NCI-H526 treated with DMSO at 0.1 percent for 48 hours (cell line): ENCODE measurements at places on chromosomes 16 and 17.

DNA sequence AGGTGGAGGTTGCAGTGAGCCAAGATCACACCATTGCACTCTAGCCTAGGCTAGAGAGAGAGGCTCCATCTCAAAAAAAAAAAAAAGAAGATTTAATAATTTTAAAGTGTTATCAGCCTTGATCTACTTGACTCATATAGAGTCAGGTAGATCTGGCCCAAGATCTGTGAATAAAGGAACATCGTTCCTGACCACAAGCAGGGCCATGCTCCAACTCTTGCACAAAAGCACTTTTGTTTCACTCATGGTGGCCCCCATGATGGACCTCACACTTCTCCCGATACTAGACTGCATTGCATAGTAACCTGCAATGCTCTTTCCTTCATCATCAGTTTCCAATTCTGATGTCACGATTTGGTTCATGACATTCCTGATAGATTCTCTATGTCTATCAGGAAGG lies 5.2 kb upstream of the MYH11 start:
- no peak for DNase-seq

GRCh38 chr17:2089021-2089422 lies 34.1 kb downstream of the HIC1 start:
- DNase-seq, result no peak

DNA sequence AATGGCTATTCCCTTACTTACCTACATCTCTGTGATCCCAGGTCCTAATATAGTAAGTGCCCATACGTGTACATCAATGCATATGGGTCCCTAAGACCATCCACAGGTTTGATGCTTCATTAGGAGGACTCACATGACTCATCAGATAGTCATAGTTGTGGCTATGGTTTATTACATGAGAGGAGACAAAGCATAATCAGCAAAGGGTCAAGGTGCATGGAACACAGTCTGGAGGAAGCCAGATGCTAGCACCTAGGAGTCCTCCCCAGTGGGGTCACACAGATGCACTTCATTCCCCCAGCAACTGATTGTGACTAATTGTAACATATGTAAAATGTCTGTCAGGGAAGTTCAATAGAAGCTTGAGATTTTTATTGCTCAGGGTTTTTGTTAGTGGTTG lies 42.8 kb downstream of the PHKB start:
- DNase-seq, result no peak

- no peak for DNase-seq
These were observed 5.3 kb upstream of the CAVIN1 start for GRCh38 chr17:42428141-42428944.

GRCh38 chr16:85903559-85903958 lies 4.6 kb downstream of the IRF8 start:
- no peak for DNase-seq

DNA sequence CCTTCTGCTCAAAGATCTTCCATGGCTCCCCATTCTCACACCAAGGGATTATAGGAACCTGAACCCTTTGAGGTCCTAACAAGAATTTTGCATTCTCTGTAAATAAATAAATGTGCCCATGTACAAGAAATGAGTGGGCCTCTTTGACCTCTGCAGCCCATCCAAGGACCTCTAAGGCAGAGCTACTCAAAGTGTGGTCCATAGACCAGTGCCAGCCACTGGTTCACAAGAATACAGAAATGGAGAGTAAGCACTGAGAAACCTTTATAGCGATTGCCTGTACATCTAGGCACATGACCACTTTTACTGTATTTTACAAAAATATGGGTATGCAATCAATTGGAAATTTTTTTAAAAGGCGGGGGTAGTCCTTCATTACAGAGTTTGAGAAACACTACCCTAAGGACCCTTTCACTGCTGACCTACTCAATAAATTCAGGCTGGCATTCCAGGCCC lies 7.8 kb upstream of the SRCIN1 start:
- no peak for DNase-seq

DNA sequence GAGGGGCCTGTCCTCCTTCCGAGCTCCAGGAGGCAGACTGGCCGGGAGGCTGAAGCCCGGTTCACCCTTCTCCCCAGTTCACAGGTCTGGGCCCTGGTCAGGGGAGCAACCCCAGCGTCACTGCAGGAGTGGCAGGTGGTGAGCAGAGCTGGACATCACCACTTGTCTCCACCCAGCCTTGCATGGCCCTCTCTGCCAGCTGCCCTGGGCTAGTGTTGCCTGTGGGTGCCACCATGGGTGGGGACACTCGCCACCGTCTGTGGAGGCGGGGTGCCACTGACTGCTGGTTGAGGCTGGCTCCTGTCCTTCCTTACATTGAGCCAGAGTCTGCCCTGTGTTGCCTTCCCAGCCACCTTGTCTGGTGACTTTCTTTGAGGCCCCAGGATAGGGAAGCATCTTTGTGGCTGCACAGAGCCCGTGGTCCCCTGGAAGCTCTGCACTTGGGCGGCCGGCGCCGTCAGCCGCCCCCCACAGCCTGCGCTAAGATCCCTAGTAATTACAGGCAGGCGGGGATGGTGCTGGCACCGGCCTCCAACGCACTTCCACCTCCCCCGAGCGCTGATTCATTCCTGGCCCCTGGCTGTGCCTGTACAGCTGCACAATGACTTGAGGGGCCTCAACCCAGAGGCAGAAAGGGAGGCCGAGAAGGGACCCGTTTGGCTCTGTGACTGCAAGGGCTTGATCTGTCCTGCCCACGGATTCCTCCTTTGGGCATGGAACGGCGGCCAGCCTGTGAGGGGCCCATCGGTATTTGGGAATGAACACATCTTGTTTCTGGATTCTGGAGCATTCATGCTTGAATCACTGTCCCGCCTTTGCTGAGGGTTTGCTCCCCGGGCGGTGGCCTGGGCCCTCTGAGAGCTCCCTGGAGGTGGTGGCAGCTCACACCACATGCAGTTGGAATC lies 5.2 kb downstream of the BAIAP2 start:
- no peak for DNase-seq

DNA sequence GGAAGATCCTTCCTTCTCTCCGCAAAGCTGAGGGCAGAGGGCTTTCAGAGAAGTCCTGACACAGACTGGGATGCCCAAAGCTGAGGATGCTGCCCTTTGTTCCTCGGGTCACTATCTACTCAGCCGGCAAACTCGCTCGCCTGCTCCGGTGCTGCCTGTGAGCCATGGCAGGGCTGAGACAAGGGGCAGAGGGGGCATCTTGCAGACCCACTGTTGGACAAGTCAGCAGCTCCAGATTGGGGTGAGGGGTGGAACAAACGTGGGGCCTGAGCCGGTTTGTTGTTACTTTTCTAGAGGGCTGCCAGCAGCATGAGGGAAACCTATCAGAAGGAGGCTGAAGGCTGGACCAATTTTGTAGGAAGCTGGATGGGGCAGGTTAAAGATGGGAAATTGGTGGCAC lies 47.1 kb upstream of the PIK3R6 start:
- DNase-seq, result no peak

DNA sequence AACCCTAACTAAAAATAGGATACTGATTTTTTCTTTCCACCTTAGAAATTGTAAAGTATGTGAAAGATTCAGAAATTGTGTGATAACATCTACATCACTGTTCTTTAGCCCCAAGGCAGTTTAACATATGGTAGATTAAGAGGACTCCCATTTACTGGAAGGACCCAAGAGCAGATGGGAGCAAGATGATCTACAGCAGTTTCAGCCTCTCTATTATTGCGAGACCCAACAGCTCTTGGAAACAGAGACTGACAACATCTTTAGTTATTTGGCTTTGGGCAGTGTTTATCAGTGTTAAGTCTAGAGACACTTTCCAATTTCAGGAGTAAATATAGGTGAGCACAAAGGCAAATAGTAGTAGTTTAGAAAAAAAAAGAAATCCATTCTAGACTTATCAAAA lies 124.9 kb upstream of the CORO6 start:
- no peak for DNase-seq

GRCh38 chr16:4309833-4310266 lies 6.0 kb upstream of the GLIS2 start:
- peak; percentile 3 for DNase-seq

- DNase-seq, result no peak
These were observed 276.1 kb downstream of the SNX29 start for GRCh38 chr16:12252616-12253015.

DNA sequence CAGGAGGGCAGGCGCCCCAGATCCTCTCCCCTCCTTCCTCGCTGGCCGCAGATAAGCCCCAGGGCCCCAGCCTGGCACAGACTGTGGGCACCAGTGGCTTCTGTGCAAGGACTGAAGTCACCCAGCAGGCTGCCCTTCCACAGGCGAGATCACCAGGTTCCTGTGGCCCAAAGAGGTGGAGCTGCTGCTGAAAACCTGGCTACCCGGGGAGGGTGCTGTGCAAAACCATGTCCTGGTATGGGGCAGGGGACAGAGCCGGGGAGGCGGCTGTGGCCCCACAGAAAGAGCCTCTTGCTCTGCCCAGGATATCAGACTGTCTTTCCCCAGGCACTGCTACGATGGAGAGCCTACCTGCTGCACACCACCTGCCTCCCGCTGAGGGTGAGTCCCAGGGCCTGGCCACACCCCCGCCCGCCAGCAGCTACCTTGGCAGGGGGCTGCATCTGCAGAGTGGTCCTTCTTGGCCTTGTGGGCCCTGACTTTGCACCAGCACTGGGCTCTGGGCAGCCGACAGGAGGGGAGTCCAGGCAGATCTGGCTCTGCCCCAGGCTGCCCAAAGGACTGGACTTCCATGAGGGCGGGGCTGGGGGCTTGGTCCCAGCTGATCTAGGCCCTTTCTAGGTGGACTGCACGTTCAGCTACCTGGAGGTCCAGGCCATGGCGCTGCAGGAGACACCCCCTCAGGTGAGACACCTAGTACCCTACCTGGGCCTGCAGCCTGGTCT lies 615 bp downstream of the CARMIL2 start:
- no peak for DNase-seq

- DNase-seq, result peak; percentile 47
These were observed 916 bp downstream of the PAGR1 start for GRCh38 chr16:29816694-29817441.

DNA sequence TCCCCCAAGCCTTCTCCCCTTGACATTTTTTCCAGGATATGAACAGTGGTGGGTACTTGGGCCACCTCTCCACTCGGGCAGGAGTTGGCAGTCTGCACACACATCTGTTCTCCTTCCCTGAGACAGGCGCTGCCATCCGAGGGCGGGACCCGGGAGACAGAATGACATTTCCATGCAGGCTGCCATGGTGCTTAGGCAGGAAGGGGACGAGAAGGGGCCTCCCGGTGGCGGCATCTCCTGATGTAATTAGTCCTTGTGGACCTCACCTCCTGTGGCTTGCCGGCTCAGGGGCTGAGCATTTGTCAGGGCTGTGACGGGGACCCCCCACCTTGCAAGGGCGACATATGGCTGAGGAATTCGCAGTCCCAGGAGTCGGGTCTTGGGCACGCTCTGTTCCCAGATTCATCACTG lies 197.2 kb downstream of the FOXL1 start:
- DNase-seq, result no peak

- no peak for DNase-seq
These were observed 5.6 kb downstream of the KIAA0513 start for GRCh38 chr16:85033171-85033570.

GRCh38 chr17:79136596-79136995 lies 62.0 kb downstream of the ENGASE start:
- no peak for DNase-seq

DNA sequence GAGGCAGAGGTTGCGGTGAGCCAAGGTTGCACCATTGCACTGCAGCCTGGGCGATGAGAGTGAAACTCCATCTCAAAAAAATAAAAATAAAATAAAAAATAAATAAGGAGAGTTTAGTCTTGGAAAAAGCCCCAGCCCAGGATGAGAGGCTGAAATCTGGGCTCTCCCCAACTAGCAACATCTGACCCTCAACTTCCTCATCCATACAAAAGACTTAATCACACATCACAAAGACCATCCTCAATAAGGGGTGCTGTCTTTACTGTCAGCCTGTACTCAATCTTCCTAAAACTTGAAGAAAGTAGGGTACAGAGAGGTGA lies 11.4 kb upstream of the SLC4A1 start:
- DNase-seq, result no peak

DNA sequence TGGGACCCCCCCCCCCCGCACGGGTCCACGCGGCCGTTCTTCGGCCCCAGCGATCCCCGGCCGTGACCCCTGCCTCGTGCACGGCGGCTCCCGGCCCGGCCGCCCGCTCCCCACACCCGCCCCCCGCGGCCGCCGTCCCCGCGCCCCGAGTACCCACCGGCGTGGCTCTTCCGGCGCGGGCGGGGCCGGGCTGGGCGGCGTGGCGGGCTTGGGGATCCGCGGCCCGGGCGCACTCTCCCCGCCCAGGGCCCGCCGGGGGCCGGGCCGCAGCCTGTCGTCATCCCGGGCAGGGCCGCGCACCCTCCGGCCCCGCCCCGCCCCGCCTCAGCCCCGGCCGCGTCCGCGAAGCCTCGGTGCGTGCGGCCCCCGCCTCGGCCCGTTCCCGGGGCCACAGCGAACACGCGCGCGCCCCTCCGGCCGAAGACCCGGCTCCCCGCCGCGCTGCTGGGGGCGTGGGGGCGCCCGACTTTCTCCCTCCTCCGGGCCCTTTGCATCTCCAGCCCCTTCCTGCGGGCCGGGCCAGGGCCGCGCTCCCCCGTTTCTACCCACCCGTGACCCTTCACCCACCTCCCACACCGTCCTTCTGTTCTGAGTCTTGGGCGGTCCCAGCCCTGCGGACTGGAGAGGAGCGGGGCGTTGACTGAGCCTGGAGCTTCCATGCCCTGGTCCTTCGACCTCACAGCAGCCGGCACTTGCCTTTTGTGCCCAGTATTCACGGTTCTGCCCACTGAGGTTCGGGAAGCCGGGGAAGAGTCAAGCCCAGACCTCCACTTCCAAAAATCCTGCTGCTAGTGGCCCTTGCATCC lies 840 bp downstream of the MYO1C start:
- no peak for DNase-seq

GRCh38 chr17:38428112-38428642 lies at the start of gene ARHGAP23:
Gene ARHGAP23, plus strand, starts transcription at chr17:38428464. Its CDS starts 22 bp downstream, at chr17:38428486.
- DNase-seq, result no peak

- no peak for DNase-seq
These were observed 385.1 kb upstream of the MAF start for GRCh38 chr16:79985606-79986005.

DNA sequence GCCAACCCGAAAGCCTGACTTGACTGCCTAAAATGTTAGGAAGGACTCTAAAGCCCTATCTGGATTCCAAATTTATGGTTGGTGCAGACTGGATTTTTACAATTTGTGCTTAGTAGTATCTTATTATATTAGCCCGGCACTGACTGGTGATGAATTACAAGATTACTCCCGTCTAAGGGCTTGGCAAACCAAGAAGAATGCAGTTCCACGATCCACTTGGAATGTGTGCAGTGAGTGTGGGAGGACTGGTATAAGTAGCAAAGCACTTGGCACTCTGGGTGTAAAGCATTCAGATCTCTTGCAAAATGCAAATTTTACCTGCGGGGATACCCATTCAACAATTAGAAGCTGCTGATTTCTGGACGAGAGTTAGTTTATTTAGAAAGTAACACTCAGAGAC lies 539.4 kb downstream of the MAF start:
- no peak for DNase-seq

GRCh38 chr16:57694725-57695679 lies at the start of gene DRC7:
Gene DRC7, plus strand, starts transcription at chr16:57694806. Its CDS starts 3,144 bp downstream, at chr16:57697950.
- DNase-seq, result no peak
